ENCODE measurements at places on chromosomes 2 and 18.

DNA sequence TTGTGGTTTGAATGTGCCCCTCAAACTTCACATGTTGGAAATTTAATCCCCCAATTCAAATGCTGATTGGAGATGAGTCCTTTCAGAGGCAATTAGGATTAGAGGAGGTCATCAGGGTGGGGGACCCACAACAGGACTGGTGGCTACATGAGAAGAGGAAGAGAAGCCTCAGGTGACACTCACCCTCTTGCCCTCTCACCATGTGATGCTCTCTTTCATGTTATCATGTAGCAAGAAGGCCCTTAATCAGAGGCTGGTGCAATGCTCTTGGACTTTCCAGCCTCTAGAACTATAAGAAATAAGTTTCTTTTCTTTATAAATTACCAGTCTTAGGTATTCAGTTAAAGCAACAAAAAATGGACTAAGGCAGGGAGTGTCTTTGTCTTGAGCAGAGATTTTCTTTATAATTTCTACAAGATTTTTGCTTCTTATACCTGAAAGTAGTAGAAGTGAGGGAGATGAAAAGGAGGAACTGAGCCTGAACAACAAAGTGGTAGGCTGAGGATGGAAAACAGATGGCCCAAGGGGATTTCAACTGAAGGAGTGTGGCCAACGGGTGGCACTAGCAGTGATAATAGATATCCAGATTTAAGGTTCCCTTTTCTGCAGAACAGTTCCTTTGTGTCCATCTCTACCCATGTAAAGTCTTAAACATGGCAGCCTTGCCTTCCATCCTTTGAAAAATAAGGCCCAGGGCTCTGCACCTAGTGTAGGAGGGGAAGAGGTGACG lies 49.2 kb upstream of the TGIF1 start:
- DNase-seq = no peak

GRCh38 chr18:35158728-35159450 lies 81.9 kb upstream of the ZNF397 start:
- peak; percentile 38 for DNase-seq

DNA sequence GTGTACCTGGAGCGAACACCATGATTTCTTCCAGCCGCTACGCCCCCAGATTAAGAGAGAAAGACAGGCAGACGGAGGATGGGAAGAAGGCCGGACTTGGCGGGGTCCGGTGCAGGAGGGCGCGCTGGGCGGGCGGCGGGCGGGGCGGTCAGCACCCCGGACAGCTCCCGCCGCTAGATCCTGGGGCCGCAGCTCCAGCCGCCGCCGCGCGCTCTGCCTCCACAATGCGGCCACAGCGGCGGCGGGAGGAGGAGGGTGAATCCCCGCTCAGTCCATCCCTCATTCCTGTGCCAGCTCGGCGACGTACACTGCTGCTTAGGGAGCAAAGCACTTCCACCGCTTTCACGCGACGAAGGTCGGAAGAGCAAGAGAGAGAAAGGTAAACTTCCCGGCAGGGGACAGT lies at the start of gene AKAIN1:
TSS of gene AKAIN1 (minus strand) at position 226 of the 403 bp plus-strand sequence. CDS start at position 22, 204 bp downstream.
- no peak for DNase-seq

DNA sequence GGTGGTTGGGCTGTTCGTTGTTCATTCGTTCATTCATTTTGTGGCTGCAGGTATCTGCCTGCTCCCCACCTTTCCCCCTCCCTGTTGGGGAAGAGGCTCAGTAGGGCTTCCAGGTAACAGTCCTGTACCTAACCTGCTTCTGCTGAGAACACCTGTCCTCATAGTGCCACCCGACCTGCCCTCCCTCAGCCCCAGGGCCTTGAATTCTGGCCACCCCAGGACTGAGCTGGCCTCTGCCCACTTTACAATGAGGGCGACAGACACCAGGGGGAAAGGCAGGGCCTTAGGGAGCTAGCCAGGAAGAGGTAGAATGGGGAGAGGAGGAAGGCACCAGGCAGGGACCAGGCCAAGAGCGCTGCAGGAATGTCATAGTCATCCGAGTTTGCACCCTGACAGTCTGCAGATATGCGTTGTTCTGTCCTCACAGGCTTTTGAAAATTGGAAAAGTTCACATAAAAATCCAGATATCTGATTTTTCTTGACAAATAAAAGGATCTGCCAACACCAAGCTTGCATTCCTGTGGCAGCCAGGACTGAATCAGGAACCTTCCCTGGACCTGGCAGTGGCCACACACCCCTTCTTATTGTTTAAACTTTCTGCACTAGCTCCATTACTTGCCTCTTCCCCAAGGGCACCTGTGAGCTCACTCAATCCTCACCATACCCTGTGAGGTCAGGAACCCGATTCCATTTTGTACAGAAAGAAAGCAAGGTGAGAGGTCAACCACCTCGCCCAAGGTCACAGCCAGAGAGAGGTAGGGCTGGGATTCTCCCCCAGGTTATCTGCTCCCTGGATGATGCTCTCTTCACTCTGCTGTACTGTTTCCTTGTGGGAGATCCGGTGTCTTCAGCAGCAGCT lies 35.3 kb upstream of the MRPL33 start:
- DNase-seq = no peak

DNA sequence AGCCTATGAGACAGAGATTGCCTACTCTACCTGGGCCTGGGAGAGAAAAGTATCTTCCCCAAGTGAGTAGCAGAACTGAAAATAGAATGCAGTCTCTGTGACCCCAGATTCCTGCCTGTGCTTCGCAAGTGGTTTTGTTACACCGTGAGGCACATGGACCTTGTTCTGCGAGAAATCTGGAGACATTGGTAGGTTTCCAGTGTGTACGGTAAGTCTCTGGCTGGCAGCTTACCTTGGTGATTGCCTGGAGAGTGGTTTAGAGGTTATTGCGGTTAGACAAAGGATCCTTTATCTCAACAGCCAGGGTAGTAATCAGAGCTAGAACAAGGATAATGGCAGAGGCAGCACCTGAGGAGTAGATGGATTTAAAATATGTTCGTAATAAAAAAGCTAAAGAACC lies 606.0 kb upstream of the GCFC2 start:
- DNase-seq = no peak

DNA sequence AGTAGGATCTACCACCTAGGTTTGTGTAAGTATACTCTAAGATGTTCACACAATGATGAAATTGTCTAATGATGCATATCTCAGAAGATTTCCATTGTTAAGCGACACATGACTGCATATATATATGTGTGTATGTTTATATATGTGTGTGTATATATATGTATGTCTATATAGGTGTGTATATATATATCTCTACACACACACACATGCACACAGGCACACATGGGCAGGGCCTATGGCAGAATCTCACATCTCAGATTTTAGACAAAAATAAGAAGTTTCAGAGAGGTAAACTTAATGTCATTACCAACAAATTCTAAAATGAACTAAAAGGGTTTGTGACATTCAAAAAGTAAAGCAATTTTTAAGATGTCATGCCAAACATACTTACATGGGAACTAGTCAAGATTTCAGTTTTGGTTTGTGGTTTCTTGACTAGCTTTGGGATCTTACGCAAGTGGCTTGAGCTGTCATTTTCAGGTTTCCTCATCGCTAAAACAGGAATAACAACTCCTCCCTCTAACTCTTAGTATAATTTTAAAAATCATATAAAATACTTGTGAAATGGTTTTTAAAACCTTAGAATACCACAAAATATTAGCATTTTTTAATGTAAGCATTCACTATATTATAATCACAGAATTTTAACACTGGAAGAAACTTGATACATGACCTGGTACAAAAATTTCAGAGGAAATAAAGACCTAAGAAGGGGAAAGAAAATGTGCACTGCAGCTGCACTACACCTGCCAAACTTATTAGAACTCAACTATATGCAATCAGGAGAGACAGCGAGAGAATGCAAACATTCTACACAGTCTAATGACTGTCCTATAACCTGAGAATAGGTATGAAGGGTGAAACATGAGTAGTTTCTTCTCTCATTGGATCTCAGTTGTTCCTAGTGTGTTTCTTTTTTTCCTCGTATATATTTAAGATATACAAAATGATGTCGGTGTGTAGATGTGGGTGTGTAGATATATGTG lies 75.7 kb downstream of the TTC21B start:
- no peak for DNase-seq

- no peak for DNase-seq
Measured at GRCh38 chr2:193336781-193337180, 1142.0 kb upstream of the TMEFF2 start.

Measured in activated CD4-positive, alpha-beta T cell treated with anti-CD3 and anti-CD28 coated beads, Interleukin-2, amount 10 ng/mL, durations not matched to agents 7 days and 5 days (primary cell).